Stimulated activated CD4-positive, alpha-beta T cell treated with anti-CD3 and anti-CD28 coated beads, Interleukin-1b, Interleukin-23, amount 100 ng/mL, for 4 hours (primary cell): ENCODE measurements at places on chromosomes 4 and X.

- DNase-seq: peak; percentile 64
Observed at GRCh38 chr4:24419181-24420034, 164.9 kb downstream of the DHX15 start.

- DNase-seq: no peak
Observed at GRCh38 chr4:81215931-81216330, 909 bp upstream of the PRKG2 start.

DNA sequence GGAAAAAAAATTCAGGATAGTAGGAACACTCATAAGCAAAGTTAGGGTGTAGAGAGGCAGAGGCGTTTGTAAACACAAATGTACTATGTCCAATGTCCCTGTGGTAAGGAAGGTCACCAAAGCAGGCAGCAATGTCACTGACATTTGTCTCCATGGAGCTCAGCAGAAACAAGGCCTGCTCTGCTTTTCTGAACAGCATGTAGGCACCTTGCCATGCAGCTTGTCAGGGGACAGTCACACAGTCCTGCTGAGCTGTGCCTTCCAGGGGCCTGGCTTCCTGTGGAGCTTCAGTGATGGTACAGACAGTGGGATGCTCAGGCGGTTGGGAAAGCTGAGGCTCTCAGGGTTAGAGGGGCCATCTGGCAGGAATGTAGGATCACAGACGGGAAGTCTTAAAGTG is 74.5 kb upstream of the HS3ST1 start:
- no peak for DNase-seq

DNA sequence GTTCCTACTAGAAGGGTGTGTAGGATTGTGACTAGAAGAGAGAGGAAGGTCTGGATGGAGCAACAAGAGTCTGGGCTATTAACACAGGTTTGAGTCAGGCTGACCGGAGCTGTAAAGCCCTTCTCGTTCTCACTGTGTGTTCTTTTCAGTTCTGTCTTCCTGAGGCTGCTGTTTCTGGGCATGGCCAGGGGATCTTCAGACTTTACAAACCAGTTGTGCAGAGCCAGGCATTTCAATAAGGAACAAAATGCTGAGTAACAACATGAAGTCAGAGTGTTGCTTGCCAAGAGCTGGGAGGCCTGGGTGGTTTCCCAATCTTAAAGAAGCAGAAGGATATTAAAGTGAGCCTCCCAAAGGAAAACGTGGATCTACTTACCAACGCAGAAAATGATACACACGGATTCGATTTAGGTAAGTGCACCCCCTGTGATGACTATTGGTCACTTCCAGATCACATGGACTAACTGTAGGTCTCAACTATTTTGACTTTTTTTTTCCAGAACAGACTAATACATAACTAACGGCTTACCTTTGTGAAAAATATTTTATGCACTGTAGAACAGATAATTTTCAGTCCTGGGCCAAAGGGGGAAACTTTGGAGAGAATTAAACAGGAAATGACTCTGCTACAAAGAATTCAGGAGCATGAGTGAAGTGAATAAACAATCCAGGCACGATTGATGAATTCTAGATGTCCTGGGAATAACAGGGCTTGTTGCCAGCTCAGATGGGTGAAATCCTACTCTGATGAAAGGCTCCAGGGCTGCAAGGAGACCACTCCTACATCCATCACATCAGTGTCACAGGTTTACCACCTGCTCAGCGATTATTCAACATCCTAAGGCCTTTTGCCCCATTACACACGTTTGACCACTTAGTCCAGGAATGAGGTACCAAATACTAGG is 94.5 kb downstream of the ANXA3 start:
- no peak for DNase-seq

DNA sequence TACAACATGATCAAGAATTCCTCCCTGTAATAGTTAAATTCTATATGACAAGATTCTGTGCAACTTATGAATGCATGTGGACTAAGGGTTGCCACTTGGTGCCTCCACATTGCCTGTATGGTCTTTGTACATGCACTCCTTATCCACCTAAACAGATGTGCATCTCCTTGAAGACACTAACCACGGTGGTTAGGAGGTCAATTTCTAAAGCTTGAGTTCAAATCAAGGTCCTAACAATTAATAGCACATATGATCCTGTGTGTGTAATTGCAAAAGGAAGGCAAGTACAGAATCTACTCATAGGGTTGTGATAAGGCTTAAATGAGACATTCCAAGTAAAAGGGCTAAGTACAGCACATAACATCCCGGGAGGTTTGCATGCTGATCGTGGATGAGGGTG is 1.5 kb upstream of the IL21 start:
- DNase-seq: no peak

DNA sequence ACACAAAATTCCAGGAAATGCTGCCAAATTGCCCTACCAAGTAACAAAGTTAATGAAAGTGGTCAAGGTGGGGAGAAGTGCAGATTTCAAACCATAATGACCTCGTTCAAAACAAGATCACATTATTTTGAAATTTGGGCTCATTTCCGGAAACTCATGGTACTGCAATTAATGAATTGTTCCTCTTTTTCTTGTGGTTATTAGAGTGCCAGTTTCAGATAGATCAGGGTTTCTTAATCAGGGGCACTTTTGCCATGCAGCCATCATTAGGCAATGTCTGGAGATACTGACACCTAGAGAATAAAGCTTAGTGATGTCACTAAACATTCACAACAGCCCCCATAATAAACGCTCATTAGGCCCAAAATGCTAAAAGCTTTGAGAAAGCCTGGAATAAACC is 381.5 kb upstream of the GALNT7 start:
- DNase-seq: no peak

DNA sequence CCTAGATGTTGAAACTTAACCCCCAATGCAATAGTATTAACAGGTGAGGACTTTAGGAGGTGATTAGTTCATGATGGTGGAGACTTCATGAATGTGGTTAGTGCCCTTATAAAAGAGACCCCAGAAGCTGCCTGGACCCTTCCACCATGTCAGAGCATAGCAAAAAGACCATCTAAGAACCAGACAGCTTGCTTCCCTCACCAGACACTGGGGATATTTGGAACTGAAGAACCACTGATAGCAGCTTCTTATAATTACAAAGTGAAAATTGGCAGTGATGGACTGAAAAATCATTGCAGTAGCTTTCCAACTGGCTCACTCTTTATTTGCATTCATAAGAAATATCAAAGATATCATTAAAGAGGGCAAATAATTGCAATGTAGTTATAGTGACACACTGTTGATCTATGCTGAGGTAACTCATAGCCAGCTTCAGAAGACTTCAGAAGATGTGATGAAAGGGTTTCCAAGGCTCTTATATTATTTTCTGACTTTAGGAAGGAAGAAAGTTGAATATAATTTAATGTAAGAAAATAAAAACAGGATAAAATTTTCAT is 5.8 kb downstream of the RASSF6 start:
- no peak for DNase-seq

GRCh38 chr4:84031401-84031800 is 467.7 kb downstream of the NKX6-1 start:
- DNase-seq: no peak

- DNase-seq: no peak
Observed at GRCh38 chr4:20960291-20960690, 260.0 kb downstream of the PACRGL start.

- DNase-seq: no peak
Observed at GRCh38 chr4:148795156-148795864, 353.1 kb upstream of the NR3C2 start.

DNA sequence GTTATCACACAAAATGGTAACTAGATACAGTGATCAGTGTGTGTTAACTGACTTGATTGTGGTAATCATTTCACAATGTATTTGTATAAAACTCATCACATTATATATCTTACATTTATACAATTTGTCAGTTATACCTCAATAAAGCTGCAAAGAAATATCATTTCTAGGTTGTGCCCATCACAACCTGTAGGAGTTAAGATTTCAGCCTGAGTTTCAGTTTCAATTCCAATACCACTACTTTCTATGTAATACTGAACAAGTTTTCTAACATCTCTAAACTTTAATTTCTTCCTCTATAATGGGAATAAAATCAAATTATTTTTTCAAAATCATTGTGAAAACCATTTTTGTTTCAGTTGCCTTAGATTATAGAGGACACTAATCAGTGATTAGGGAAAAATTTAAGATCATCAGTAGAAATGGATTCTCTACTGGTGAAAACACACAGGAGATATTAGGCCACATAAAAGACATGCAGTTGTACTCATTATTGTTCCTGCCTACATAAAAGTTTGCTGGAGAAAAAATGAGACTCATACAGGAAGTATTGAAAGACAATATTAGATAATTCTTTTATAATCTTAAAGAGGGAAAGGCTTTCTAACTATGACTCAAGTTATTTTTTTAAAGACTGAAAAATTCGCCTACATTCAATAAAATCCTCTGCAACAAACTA is 18.4 kb upstream of the TBC1D1 start:
- no peak for DNase-seq

DNA sequence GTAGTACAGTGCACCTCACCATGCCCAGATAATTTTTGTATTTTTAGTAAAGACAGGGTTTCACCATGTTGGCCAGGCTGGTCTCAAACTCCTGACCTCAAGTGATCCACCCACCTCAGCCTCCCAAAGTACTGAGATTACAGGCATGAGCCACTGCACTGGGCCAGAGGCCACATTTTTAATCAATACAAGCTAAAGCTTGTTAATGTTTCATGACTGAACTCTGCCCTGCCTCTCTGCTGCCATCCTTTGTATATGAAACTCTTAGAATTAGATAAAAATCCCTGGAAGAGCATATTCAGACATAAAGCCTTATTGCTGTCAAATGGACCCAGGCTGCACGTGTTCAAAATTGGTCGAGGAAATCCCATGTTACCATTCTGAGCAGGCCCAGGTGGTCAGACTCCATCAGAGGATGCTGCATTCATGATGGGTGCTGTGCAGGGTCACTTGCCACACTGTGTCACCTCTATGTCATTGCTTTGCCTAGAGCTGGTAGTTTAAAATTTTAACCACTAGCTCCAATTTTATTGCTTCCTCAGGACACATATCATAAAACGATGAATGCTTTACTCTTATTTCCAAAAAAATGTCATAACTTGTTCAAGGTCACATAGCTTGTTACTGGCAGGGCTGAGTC is 45.2 kb downstream of the LNX1 start:
- DNase-seq: no peak

DNA sequence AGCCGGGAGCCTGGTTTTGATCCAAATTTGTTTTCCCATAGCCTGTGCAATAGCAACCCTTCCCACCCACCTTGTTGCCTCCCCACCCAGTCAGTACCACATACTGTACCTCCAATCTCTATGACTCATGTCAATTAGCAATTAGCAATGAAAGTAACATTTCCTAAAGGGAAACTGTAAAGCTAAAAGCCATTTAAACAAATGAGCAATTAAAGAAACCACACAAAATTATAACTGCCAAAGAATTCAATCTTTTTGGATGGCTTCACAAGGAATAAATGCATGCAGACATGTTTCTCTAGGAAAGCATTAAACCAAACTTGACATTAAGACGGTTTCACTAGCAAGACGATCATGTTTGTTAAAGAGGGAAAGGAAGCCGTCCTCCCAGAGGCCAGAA is 169.0 kb upstream of the MAP3K15 start:
- no peak for DNase-seq

- DNase-seq: no peak
Observed at GRCh38 chr4:142817442-142817841, 28.7 kb downstream of the INPP4B start.

DNA sequence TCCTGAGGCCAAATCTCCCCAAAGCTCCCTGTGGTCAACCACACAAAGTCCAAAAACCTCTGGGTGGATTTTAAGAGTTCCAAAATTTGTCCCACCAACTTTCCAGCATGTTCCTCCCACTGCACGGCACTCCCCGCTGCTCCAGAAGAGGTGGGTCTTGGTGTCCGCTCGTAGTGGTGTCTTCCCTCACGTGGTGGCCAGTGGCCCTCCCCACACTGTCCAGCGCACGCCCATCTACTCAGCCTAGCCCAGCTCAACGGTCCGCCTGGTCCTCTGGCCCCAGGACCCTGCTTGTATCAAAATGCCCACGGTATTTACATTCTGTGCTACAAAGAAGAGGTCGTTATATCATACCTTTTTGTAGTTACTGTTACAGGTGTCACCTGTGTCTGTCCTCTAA is 83.5 kb downstream of the NSUN7 start:
- no peak for DNase-seq

- no peak for DNase-seq
Observed at GRCh38 chrX:91435395-91435794, 756 bp downstream of the PABPC5 start.

DNA sequence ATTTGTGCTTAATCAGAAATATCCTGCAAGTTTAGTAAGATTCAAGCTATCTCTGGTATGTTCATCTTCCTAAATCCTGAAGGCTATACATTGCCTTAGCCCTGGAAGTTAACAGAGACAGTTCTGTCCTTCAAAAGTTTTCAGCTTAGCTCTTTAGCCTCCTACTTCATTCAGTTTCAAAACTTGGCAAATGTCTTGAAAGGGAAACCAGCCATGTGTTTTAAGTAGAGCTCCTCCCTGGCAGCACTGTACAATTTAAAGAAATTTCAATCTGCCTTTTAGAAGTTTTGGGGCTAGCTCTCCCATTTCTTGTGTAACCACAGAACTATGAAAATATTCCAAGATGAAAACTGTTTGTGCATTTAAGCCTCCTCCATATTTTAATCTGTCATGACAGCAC is 47.0 kb downstream of the FANCB start:
- no peak for DNase-seq

GRCh38 chrX:21958916-21959315 is 18.4 kb downstream of the SMS start:
- no peak for DNase-seq

GRCh38 chrX:45309096-45309495 is 108.4 kb upstream of the DIPK2B start:
- DNase-seq: no peak

DNA sequence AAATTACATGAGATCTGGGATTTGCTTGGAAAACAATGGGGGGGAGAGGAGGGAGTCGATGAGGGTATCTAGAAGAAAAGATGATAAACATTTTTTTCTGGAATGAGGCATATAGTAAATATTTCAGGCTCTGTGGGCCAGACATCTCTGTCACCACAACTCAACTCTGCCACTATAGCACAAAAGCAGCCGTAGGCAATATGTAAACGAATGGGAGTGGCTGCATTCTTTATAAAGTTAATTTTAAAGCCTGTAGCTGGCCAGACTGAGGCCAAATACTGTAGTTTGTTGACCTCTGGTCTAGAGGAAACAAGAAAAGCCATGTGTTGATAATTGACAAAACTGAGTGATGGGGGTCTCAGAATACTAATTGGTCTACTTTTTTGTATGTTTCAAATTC is 14.1 kb upstream of the TCEANC start:
- no peak for DNase-seq

GRCh38 chr4:158229768-158230167 is 19.5 kb downstream of the TMEM144 start:
- DNase-seq: no peak

GRCh38 chr4:170476351-170476750 is 386.6 kb upstream of the AADAT start:
- DNase-seq: no peak

GRCh38 chr4:79996851-79997250 is 76.2 kb downstream of the ANTXR2 start:
- no peak for DNase-seq

- no peak for DNase-seq
Observed at GRCh38 chr4:19239565-19239964, 1012.1 kb upstream of the SLIT2 start.

- DNase-seq: no peak
Observed at GRCh38 chrX:152896450-152896849, 1.4 kb upstream of the ZNF185 start.

GRCh38 chrX:134670134-134670924 is 12.1 kb upstream of the PLAC1 start:
- no peak for DNase-seq
